ENCODE measurements at places on chromosomes 16 and 17.
A peak's percentile ranks its signal among the peaks of the same experiment; 100 is the strongest.

DNA sequence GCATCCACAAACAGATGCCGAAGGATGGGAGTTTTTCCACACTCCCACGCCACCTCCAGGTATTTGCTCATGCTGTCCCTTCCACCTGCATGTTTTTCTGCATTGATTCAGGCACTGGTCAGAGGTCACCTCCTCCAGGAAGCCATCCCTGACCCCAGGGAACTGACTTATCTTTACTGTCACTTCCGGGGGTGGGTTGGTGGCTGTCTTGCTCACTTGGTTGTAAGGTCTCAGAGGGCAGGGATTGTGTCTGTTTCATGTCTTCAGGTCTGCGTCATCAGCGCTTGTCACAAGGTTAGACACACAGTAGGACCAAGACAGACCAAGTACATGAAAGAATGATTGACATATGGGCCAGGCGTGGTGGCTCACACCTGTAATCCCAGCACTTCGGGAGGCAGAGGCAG, 1.9 kb upstream of the IL4R start:
- DNase-seq = no peak

- no peak for DNase-seq
These were observed 36.8 kb downstream of the SOCS1 start for GRCh38 chr16:11219178-11219577.

- no peak for DNase-seq
These were observed 19.6 kb upstream of the TNS4 start for GRCh38 chr17:40520991-40521453.

DNA sequence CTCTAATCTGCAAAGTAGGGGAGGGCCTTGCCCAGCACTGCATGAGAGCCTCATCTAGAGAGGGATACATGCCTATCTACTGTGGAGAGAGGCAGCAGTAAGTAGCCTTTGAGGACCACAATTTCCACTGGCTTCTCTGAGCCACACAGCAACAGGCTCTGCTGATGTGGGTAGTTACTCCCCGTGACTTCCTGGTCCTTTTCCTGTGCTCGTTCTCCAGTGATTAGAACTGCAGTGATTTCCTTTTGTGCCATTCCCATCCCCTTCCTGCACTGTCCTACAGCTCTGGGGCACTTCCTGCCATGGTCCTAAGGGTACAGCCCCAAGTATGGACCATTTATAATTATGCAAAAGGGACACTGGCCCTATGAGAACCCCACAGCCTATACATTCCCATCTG, 3.0 kb downstream of the PLSCR3 start:
- DNase-seq = no peak

- DNase-seq = no peak
These were observed 1046.6 kb downstream of the CDH8 start for GRCh38 chr16:60989592-60989991.

DNA sequence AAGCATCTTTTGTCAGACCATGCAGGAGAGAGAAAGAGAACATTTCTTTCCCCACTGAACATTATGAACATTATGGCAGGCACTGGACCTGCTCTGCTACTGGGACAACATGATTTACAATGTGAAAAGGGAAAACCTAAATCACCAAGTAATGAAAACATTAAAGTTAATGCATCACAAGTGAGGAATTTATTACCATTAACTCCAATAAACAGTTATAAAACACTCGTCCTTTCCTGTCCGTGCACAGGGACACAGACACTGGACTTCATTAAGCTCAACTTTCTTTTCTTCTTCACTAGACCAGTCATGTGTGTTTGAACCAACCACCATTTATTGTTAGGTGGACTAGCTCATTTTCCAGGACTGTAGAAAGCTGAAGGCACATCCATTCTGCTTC, 95.4 kb downstream of the SNX11 start:
- DNase-seq = no peak

- no peak for DNase-seq
These were observed 68.6 kb downstream of the SEC14L1 start for GRCh38 chr17:77209330-77209748.

DNA sequence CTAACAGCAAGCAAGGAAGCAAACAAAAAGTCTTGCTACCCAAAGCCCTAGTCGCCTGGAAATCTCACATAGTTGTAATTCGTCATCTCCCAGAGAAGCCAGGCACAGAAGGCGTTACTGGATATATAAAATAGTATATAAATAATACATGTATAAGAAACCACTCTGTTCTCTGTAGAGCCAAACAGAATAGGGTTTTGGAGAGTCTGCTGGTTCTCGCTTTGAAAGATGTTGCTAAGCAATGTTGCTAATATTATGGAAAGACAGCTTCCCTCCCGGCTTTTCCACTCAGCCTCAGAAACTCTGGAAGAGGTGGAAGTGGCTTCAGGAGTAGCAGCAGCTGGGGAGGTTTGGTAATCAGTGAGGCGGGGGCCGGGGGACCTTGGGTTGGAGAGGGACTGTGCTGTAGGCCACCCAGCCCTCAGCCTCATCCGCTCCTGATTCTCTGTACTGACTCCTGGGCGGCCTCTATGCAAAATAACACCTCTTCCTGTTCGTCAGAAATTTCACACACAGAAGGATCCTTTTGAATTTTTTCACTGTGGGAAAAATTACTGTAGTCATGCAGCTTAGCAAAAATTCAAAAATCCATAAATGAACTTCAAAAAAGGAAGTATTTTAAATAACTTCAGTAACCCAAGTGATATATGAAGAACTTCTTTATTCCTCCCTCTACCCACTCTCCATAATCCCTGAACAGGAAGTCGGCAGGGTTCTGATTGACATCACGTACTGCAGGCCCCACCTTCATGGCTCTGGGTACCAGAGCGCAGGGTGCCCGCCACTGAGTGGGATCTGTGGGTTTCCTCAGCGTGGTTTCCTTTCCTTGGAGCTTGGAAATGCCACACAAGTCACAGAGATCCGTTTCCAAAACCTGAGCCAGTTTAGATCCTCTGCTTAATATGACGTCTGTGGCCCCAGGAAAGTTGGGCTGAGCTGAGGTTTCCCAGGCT, 51.4 kb downstream of the RAP1GAP2 start:
- no peak for DNase-seq

- DNase-seq = no peak
These were observed 433.3 kb downstream of the TOX3 start for GRCh38 chr16:52113533-52114183.

GRCh38 chr16:84223456-84223855, 16.4 kb downstream of the KCNG4 start:
- DNase-seq = no peak

DNA sequence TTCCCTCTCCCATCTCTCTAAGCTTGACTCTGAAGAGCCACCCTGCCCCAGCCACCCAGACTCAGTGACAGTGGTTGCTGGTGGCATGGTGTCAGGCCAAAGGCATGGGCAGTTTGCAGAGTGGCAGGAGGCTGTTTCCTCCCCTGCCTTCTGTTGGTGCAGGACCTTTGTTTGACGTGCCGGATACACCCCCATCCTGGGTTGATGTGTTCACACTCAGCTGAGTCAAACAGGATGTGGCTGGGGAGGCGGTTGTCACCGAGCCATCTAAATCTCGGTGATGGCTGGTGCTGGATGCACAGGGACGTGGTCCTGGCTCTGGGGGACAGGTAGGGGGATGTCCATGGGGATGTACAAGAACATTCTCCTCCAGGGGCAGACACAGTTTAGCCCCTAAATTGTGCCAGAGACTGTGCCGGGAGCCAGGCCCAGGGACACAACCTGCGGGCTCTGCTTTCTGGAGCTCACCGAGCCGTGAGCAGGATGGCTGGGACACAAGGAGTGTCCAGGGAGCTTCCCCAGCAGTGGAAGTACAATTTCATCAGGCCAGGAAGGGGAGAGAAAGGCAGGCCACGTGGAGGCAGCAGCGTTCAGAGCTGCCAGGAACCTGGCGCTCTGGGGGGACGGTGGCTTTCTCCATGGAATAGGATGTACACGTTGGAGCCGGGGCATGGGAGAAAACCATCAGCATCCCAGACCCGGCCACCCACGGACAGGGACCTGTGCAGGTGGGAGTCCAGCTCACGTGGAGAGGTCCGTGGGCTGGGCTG, 264.2 kb downstream of the SEC14L1 start:
- DNase-seq = no peak

DNA sequence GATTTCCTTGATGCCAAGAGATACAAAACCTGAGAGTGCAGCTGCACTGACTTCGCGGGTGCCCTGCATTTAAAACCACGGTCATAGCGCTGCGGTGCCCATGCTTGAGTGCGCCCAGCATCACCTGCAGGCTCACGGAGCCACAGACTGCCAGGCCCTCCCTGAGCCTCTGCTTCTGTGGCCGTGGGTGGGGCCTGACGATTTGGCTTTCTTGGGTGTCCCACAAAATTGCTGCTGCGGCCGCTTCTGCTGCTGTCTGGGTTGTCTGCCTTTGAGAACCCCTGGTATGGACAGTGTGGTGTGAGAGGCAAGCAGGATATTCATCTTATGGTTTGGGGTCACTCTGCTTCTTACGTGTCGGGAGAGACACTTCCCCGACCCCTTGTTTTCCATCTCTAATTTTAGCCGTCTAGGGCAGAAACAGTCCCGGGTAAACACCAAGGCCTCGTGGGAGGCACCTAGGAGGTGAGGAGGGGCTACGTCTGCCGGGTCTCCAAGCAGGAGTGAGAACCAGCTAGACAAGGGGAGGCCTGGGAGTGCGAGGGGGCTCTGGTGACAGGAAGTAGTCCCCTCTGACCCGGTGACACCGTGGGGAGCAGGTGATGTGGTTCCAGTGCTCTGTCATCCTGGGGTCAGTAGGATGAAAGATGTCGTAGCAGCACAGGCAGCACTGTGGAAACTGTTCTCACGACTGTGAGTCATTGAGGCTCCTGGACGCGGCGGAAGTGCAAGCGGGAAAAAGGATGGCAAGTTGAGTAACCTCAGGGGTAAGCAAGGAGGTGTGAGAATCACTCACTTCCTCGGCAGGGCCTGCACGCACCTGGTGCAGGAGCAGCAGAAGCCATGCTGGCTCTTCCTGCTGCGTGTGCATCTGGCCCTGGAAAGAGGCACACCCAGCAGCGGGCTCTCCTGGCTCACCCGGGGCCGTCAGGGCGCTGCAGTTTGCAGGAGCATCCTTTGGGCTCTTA, 176.3 kb downstream of the RPTOR start:
- DNase-seq = no peak

- DNase-seq = peak; percentile 39
These were observed 1.4 kb downstream of the PHF23 start for GRCh38 chr17:7237761-7238419.

DNA sequence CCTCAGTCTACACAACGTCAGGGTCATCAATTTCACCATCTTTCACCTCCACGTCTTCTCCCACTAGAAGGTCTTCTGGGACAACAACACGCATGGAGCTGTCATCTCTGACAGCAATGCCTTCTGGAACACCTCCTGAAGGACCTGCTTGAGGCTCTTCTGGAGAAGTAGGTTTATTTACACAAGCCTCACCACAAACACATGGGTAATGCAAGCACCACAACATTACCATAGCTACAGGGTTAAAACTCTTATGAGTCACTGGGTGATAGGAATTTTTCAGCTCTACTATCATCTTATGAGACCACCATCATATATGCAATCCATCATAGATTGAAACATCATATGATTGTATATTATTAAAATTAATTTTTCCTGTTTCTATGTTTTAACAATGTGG, 215.4 kb downstream of the CHD9NB start:
- no peak for DNase-seq

GRCh38 chr16:27340654-27341053, 26.9 kb downstream of the IL4R start:
- DNase-seq = no peak

DNA sequence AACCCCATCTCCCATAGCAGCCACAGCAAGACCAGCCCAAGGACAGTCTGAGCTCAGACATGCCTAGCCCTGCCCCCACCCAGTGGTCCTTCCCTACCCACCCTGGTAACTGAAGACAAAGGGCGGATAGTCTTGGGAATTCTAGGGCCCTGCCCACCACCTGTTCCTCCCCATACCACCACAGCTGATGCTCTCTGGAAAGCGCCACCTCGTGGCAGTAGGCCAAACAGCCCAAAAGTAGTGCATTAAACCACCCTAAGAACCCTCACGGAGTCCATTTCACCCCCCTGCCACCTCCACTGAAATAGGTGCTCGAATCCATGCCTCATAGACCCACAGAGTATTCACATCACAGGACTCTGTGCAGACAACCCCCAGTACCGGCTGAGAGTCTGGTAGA, 1021.4 kb downstream of the CDH8 start:
- no peak for DNase-seq

- DNase-seq = peak; percentile 73
These were observed 46.6 kb upstream of the WSB1 start for GRCh38 chr17:27247071-27247957.

- DNase-seq = no peak
These were observed 662.8 kb downstream of the WWOX start for GRCh38 chr16:78762222-78762621.

DNA sequence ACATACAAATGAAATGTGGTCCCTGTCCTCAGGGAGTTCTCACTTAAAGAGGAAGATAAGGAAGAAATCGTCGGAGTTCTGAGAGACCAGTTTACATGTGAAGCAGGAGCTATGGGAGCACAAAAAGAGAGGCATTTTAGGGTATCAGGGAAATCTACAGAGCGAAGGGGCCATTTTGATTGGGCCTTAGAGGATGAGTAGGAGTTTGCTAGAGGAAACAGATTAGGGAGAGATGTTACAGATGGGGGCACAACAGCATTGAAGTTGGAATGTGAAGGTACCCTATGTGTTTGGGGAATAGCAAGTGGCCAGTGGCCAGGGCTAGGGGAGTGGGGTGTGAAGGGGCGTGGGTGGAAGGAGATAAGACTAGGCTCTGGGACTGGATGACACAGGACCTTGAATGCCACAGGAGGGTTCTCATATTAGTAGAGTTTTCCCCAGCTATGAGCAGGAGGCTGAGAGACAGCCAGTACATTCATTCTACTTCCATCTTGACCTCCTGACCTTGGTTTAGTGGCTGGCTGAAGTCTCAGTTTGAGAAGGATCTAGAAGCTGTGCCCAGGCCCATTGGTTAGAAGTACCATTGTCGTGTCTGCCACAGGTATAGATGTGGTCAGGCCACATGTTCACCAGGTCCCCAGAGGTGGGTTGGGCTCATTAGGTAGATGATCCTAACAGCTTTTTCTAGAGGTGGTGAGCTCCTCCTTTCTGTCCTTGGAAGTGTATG, 34.8 kb downstream of the CPNE2 start:
- no peak for DNase-seq

DNA sequence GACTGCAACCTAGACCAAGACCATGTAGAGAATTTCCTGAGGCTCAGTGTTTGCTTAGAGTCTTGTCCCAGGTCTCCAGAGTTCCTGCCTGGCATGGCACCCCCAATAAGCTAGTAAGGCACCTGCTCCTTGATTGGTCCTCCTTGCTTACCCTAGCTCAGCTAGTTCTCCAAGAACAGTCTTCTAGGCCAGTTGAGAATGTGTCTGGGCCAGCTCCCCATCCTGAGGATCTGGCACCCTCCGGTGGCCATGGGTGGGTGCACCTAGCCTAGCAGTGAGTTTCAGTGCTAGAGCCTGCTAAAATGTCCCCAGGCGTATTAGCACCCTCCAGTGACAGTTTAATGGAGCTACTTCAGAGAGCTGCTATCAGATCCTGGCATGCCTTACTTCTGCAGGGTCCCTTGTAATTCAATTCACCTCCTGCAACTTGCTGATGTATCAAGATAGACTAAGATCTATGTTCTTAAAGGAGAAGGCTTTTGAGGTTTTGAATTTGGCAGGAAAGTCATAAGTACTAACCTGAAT, 44.4 kb upstream of the MED13 start:
- DNase-seq = peak; percentile 49
